PC-9 (cell line): ENCODE measurements at places on chromosomes 3 and 15. TPM values are rescaled to one million over a fixed set of nuclear protein-coding genes. Genes with fewer than 3 reads are reported as not detected.

Gene HRG
- total RNA-seq: 0.58 and 1.3 TPM in 2 replicates

Gene CXCR6
- 0.63 and 0.74 TPM in 2 replicates for total RNA-seq

Gene STAC
- total RNA-seq: 14.7 and 17.6 TPM in 2 replicates

Gene MST1R
- total RNA-seq: 84.3 and 98.3 TPM in 2 replicates

Gene PP2D1
- total RNA-seq: not detected in 2 replicates

Gene ZNF502
- total RNA-seq: 2.1 and 2.8 TPM in 2 replicates

DNA sequence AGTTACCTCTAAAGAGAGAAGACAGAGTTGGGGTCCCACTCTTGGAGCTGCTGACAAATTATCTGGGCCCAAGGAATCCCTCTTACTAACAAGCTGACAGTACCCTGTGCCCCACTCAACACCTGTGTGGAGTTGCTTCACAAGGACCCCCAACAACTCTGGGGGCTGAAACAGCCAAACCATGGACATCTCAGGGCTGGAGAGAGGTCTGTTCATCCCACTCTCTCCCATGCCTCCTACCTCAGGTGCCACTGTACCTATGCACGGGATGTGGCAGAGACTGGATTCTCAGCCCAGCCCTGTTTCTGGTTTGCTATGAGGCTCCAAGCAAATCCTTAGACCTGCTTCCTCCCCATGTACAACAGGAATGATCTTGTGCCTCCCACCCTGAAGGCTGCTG, 101.7 kb downstream of the ETFA start:
- no peak overlapping the region for H3K27ac ChIP-seq
- H3K27me3 ChIP-seq: no peaks in the 10 kb centered on the region
- H3K4me1 ChIP-seq: no peaks in the 10 kb centered on the region
- H3K36me3 ChIP-seq: no peaks in the 10 kb centered on the region
- DNase-seq: no peak

GRCh38 chr3:173275740-173276139, 121.8 kb upstream of the NLGN1 start:
- DNase-seq: no peak
- H3K4me3 ChIP-seq: no peak overlapping the region
- no peaks in the 10 kb centered on the region for H3K36me3 ChIP-seq
- H3K4me1 ChIP-seq: no peaks in the 10 kb centered on the region
- H3K27ac ChIP-seq: no peak overlapping the region
- no peaks in the 10 kb centered on the region for H3K27me3 ChIP-seq

- peak overlapping the region; percentile 62 for H3K4me3 ChIP-seq
- no peaks in the 10 kb centered on the region for H3K27me3 ChIP-seq
- peaks cover 19% of the 10 kb centered on the region for H3K4me1 ChIP-seq
- H3K27ac ChIP-seq: peak overlapping the region; percentile 55
- DNase-seq: peak; percentile 42
These were observed 691 bp downstream of the MAP2K1 start for GRCh38 chr15:66387163-66388042.

DNA sequence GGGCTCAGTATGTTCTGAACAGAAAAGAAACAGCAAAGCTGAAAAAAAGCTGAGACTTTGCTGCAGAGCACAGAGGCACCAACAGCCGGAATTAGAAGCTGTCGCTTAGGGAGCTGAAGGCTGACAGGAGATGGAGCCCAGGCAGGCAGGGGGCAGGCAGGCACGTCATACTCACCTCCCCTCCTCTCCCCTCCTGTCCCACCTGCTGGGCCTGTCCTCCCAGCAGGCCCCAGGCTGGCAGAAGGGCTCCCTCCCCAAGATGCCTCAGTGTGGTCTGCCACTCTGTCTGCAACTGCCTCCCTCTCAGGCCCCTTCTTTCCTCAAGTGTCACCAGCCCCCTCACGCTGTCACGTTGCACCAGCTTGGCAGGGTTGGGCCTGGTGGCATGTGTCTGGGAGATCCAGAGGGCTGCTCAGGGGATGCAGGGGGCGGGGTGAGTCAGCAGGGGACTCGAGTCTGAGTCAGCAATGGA, 3.2 kb upstream of the ANKRD63 start:
- no peak for DNase-seq
- H3K27ac ChIP-seq: no peak overlapping the region
- H3K27me3 ChIP-seq: no peaks in the 10 kb centered on the region
- no peaks in the 10 kb centered on the region for H3K36me3 ChIP-seq
- no peak overlapping the region for H3K4me3 ChIP-seq

- H3K4me3 ChIP-seq: no peak overlapping the region
- H3K36me3 ChIP-seq: peaks cover 26% of the 10 kb centered on the region
- H3K27ac ChIP-seq: no peak overlapping the region
- H3K27me3 ChIP-seq: no peaks in the 10 kb centered on the region
- H3K4me1 ChIP-seq: no peaks in the 10 kb centered on the region
These were observed 44.7 kb downstream of the CEP70 start for GRCh38 chr3:138549179-138549977.

DNA sequence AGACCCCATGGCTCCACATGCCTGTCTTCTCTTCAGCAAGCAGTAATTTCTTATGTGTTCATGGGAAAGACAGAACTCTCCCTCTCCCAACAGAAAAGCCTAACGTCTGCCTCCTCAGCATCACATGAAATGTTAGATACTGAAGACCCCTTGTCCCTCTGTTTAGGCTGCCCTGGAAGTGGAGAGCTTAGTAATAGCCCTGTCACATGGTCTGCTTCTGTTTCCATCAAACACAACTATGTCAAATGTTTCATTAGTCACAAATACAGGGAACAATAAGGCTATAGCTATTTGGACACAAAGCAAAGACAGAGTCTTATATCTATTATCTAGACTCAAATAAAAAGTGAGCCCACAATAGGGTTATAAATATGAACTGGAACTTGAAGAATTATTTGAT, 190.3 kb upstream of the TRIM42 start:
- DNase-seq: no peak
- H3K4me1 ChIP-seq: peaks cover 1% of the 10 kb centered on the region
- no peak overlapping the region for H3K27ac ChIP-seq

GRCh38 chr3:33629219-33629618, 88.8 kb downstream of the CLASP2 start:
- H3K36me3 ChIP-seq: no peaks in the 10 kb centered on the region
- no peaks in the 10 kb centered on the region for H3K27me3 ChIP-seq
- no peaks in the 10 kb centered on the region for H3K4me1 ChIP-seq
- no peak for DNase-seq
- no peak overlapping the region for H3K27ac ChIP-seq

DNA sequence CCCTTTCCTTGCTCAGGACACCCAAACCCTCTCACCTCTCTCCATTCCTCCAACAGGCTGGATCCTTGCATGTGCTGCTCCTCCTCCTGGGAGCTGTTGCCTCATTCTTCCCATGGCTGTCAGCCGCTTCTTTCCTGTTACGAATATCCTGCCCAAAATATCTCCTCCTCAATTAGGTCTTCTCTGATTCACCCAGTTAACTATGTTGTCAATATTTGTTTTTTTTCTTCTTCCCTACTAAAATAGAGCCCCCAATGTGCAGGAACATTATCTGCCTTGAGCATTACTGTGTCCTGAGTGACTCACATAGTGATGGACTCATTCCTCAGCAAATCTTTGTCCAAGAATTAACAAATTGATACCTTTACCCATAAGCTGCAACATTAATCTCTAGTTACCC, 357.2 kb downstream of the CLSTN2 start:
- DNase-seq: no peak
- H3K27ac ChIP-seq: no peak overlapping the region
- H3K4me3 ChIP-seq: no peak overlapping the region
- H3K27me3 ChIP-seq: no peaks in the 10 kb centered on the region

DNA sequence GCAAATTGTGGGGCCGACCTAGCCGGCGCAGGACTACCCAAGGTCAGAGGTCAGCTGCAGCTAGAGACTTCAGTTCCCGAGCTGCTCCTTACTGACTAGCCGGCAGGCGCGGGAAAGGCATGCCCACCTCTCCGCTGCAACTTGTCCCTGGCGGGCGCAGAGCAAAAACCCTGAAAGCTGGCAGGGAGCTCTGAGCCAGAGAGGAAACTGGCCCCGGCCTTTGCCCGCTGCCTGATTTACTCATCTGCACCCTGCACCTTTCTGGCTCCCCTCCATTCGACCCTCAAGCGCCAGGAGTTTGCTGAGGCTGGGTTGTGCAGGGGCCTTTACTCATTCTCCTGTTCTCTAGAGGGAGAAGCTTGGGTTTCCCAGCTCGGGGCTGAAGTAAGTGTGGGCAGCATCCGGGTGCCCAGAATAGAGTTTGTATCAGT, 1.5 kb downstream of the ZIC4 start:
- no peaks in the 10 kb centered on the region for H3K27me3 ChIP-seq
- H3K36me3 ChIP-seq: no peaks in the 10 kb centered on the region
- H3K4me3 ChIP-seq: no peak overlapping the region

GRCh38 chr3:165502707-165503106, 306.5 kb upstream of the SLITRK3 start:
- H3K27ac ChIP-seq: no peak overlapping the region
- H3K27me3 ChIP-seq: no peaks in the 10 kb centered on the region
- no peaks in the 10 kb centered on the region for H3K36me3 ChIP-seq
- no peak overlapping the region for H3K4me3 ChIP-seq
- no peaks in the 10 kb centered on the region for H3K4me1 ChIP-seq

DNA sequence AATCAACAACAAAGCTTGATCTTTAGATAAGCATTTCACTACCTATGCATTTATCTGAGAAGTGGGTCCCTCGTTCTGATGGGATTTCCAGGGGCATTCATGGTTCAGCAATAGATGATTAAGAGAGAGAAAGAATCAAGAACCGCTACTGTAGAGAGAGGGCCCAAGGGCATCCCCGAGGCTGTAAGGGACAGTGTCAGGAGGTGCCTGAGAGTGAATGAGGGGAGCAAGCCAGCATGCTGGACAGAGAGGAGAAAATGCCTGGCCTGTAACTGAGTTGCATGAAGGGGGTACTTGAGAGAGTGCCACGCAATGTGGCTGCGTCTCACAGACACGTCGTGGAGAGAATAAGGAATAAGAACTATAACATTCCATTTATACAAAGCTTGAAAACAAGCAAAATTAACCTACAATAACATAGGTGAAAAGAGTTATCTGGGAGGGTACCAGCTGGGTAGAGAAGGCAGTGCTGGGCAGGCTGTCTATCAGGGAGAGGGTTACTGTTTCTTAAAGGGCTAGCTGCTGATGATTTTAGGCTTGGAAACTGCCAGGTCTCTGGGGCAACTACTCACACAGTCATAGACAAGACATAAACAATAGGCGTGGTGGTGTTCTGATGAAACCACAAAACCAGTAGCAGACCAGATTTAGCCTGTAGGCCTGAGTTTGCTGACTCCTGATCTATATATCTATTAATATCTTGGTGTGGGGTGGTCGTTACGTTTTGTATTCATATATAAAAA, 374.6 kb upstream of the CFAP20DC start:
- no peaks in the 10 kb centered on the region for H3K36me3 ChIP-seq
- no peaks in the 10 kb centered on the region for H3K27me3 ChIP-seq

DNA sequence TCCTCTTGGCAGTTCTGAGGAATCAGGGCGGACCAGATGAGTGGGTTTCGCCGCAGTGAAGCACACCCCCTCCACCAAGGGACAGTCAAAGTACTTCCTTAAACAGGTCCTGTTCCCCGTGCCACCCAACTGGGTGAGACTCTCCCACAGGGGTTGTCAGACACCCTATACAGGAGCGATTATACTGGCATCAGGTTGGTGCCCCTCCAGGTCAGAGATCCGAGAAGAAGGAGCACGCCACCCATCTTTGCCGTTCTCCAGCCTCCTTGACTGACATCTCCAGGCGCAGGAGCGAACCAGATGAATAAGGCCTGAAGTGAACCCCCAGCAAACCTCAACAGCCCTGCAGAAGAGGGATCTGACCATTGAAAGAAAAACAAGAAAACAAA, 108.1 kb upstream of the ZBTB20 start:
- no peaks in the 10 kb centered on the region for H3K27me3 ChIP-seq
- no peaks in the 10 kb centered on the region for H3K36me3 ChIP-seq
- H3K4me1 ChIP-seq: no peaks in the 10 kb centered on the region

GRCh38 chr15:55802600-55803376, 59.8 kb upstream of the PRTG start:
- H3K27ac ChIP-seq: no peak overlapping the region
- H3K36me3 ChIP-seq: no peaks in the 10 kb centered on the region
- H3K27me3 ChIP-seq: no peaks in the 10 kb centered on the region
- DNase-seq: no peak
- H3K4me1 ChIP-seq: peaks cover 5% of the 10 kb centered on the region; the same call in 1 of the 2 replicates
- no peak overlapping the region for H3K4me3 ChIP-seq
